Activated T-cell treated with anti-CD3 and anti-CD28 coated beads for 48 hours (primary cell): ENCODE measurements at places on chromosomes 4 and X.

DNA sequence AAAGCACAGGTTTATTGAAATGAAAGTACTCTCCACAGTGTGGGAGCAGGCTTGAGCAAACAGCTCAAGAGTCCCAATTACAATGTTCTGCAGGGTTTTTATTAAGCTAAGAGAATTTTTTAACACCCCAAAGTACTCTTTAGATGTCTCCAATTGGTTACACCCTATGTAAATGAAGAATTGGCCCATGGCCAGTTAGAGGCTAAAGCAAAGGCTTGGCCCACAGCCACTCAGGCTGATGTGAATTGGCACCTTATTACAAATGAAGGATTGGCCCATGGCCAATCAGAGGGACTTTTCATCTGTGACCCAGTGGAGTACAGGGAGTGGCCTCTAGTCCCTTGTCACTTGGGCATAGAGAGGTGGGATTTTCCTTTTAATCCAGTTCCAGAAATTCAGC is 30.1 kb upstream of the IQCM start:
- DNase-seq = no peak

- no peak for DNase-seq
Observed at GRCh38 chrX:11267425-11267824, 25.8 kb upstream of the AMELX start.

DNA sequence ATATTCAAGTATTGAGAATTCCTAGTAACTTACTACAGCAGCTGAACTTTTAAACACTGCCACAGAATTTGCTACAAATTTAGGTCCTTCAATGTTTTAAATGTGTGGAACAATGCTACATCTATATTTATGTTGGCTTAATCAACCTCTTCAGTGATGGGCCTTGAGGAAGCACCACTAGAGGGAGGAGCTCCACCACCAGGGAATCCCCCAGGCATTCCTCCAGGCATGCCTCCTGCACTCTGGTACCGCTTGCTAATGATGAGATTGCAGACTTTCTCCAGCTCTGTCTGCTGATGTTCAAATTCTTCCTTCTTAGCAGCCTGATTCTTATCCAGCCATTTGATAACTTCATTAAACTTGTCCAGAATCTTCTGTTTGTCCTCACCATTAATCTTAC is 190.8 kb downstream of the HTR2C start:
- DNase-seq = no peak

DNA sequence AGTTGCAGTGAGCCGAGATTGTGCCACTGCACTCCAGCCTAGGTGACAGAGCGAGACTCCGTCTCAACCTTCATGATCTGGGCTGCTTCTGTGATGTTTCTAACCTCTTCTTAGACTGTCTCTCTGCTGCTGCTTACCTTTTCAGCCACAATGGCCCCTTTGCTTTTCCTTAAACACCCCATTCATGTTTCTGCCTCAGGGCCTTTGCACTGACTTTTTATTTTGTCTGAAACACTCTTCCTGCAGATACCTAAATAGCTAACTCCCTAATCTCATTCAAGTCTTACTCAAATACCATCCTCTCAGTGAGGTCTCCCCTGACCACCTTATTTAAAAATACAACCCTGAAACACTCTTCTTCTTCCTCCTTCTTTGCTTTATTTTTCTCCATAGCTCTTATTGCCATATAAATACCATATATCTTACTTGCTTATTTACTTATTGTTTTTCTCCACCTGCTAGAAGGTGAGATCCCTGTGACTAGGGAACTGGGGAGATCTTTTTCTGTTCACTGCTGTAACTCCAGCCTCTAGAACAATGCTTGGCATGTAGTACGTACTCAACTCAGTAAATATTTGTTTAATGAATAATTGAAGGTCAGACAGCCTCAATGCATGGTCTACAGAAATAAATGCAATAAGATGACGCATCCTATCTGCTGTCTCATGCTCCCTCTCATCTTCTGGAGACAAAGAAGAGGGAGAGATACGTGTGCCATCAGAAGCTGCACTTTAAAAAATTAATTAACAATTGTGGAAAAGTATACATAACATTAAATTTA is 43.8 kb upstream of the SETD7 start:
- DNase-seq = no peak

DNA sequence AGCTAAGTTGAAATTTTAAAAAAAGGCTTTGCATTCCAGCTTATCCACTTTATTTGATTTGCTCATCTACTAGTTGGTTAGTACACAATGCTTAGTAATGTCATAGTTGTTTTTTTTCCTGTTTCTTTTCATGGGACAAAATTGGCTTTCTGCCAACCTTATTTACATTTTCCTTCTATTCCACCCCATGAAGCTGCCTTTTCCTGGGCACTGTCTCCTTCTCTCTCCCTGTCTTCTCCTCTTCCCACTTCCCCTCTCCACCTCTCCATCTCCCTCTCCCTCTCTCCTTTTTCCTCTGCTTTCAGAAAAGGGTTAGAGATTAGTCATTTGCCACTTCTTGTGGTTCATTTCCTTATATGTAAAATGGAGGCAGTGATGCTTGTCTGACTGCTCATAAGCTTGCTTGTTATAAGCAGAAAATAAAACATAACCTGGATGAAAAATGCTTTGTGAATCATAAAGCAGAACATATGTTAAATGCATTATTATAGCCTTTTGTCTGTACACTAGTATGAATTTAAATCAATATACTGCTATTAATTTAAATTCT is 181.9 kb downstream of the CEP135 start:
- DNase-seq = no peak

DNA sequence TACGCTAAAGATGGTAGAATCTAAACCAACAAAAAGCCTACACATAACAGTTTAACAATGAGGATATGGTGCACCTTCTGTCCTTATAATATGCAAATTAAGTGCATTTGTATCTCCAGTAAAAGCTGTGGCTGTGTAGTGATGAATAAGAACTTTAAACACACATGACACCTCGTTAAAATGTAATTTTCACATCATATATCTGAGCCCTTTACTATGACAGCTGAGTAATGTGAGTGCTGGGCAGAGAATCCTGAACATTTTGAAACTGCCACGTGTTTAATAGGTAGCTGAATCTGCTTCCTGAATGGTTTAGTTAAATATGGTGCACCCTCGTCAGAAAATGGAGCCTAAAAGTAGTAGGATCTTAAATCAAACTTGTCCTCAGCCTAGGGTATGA is 540.8 kb downstream of the ADGRL3 start:
- no peak for DNase-seq

DNA sequence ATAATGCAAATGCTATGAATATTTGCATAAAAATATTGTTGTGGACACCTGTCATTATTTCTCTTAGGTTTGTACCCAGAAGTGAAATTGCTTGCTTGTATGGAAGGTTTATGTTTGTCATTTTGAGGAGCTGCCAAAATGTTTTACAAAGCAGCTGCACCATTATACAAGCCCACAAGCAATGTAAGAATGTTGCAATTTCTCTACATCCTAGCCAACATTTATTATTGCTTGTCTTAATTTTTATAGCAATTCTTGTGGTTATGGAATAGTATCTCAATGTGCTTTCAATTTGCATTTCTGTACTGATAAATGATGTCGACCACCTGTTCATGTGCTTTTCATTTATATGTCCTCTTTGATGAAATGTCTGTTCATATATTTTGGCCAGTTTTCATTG is 18.7 kb upstream of the RBMX start:
- no peak for DNase-seq

GRCh38 chr4:87068583-87069021 is 133.8 kb downstream of the AFF1 start:
- DNase-seq = no peak

DNA sequence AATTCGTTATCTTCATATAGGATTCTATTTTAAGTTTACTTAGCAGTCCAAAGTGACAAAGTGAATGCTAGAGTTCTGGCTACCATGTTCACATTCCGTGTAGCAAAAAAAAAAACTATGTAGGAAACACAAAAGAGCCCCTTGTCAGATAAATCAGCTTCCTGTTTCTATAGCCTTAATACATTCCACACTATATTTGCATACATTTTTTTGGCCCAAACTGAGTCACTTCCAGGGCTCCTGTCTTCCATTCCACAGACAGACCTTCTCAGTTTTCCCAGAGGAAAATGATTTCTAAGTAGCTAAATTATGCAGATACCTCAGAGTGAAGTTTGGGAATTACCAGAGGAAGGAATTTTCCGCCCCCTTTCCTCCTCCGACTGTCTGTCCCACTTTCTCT is 841.9 kb upstream of the HS3ST1 start:
- DNase-seq = no peak

- DNase-seq = no peak
Observed at GRCh38 chr4:88690355-88690754, 7.3 kb downstream of the NAP1L5 start.

- DNase-seq = peak; percentile 1
Observed at GRCh38 chr4:139223682-139224317, 46.8 kb upstream of the ELF2 start.

DNA sequence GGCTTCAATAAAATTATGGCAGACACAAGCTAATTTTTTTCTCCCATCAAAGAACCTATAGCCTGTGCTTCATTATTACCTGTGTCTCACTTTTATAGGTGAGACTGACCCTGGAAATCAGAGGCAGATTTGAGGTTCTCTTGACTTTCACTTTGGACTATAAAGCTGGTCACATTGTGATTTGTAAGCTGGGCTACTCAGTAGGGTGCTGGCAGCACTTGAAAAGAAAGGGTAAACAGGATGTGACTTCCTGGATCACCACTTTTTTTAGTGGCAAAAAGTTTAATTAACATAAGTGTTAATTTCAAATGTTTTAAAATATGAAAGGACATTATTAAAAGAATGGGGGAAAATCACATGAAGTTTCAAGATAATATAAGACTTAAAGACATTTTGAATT is 50.6 kb upstream of the GATB start:
- no peak for DNase-seq
